Fibroblast of mammary gland (primary cell): ENCODE measurements at places on chromosomes 2 and 18.
A peak's percentile ranks its signal among the peaks of the same experiment; 100 is the strongest.

DNA sequence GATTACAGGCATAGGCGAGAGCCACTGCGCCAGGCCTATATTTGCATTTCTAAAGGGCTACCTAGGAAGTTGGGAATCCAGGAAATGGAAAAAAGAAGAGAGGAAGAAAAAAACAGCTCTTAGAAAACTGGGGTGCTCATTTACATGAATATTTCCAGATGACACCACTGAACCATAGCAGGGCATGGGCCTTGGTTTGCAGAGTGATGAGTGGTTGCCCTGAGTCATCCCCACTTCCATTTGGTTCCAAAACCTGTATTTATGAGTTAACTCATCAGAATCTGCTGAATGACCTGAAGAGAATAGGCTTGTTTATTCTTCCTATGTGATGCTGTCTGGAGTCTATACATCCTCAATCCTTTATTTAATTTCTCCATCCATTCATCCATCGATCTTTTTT lies 36.2 kb downstream of the EHD3 start:
- DNase-seq, result peak; percentile 81

DNA sequence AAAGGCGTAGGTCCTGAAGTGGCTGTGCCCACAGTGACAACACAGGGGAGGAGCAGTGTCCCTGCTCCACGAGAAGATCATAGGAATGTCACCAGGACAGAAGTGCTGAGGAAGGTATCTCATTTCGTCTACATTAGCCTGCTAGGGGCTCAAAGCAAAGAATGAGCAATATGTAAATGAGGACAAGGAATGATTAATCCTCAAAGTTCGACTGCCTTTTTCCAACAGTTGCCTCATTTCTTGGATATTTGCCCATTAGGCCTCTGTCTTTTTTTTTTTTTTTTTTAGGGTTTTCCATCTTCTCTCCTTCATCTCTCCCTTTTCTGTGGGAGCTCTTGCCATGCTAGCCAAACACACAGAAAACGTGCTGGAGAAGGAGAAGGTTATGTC lies 105.2 kb upstream of the ARHGAP28 start:
- DNase-seq, result peak; percentile 87

- no peak for DNase-seq
Observed at GRCh38 chr18:49127471-49128190, 176.9 kb upstream of the SMAD7 start.

DNA sequence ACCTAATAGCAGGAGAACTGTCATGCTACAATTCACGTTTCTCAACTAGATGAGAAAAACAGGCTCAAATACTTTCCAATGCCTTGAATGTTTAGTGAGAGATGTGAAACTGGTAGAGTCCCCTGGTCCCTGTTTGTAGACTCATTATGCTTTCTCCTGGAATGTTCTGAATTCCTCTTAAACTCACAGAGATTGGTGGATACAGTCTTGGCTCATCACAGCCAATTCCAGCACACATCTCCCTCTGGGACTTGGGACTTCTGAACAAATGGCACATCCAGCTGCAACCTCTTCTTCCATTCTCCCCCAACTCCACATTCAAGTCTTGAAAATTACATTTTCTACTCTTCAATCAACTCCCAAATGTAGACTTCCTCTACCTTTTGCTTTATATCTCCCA lies 58.4 kb upstream of the NT5C1B start:
- no peak for DNase-seq

GRCh38 chr2:55482186-55482884 lies 37.2 kb upstream of the CFAP36 start:
- DNase-seq, result peak; percentile 56

GRCh38 chr2:138649571-138649970 lies 130.6 kb downstream of the NXPH2 start:
- DNase-seq, result peak; percentile 10

GRCh38 chr18:63867368-63868125 lies 20.0 kb upstream of the SERPINB2 start:
- no peak for DNase-seq

DNA sequence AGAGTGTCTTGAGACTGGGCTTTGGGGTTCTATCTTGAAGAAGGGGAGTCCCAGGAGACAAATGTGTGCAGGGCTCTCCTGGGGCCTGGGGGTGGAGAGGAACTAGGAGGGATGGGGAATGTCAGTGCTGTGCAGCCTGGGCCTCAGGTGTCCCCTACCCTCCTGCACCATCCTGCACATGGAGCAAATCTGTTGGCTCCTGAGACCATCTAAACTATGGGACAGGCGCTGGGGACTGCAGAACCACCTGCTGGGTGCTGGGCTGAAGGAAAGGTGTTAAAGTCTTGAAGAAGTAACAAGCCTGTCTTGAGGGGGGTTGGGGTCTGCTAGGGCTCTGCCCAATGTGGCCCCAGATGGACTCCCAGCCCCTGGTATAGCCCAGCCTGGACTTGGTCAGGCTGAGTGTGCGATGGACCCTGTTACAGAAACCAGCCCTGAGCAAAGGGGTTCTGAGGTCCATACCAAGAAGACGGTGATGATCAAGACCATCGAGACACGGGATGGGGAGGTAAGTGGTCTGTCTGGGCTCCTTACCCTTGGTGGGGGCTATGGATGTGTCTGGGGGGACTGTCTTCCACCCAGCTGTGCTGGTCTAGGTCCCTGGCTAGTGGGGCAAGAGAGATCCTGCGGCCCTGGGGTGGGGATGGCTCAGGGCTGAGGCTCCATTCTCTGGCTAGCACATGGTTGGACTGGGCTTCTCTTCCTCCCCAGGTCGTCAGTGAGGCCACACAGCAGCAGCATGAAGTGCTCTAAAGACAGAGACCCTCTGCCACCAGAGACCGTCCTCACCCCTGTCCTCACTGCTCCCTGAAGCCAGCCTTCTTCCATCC lies 7.3 kb downstream of the DES start:
- no peak for DNase-seq

GRCh38 chr2:187168720-187169713 lies 279.0 kb downstream of the CALCRL start:
- no peak for DNase-seq

DNA sequence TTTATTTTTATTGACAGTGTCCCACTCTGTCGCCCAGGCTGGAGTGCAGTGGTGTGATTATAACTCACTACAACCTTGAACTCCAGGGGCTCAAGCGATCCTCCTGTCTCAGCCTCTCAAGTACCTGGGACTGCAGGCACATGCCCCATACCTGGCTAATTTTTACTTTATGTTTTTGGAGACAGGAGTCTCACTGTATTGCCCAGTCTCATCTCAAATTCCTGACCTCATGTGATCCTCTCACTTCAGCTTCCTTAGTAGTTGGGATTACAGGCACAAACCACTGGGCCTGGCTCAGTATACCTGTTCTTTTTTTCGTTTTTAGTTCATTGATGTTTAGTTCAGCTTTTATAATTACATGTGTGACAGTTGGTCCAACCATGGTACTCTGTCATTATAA lies 40.1 kb upstream of the SNORC start:
- no peak for DNase-seq

- peak; percentile 23 for DNase-seq
Observed at GRCh38 chr2:17538022-17538843, 2.3 kb upstream of the VSNL1 start.

- DNase-seq, result no peak
Observed at GRCh38 chr2:10941383-10941782, 29.6 kb downstream of the KCNF1 start.

DNA sequence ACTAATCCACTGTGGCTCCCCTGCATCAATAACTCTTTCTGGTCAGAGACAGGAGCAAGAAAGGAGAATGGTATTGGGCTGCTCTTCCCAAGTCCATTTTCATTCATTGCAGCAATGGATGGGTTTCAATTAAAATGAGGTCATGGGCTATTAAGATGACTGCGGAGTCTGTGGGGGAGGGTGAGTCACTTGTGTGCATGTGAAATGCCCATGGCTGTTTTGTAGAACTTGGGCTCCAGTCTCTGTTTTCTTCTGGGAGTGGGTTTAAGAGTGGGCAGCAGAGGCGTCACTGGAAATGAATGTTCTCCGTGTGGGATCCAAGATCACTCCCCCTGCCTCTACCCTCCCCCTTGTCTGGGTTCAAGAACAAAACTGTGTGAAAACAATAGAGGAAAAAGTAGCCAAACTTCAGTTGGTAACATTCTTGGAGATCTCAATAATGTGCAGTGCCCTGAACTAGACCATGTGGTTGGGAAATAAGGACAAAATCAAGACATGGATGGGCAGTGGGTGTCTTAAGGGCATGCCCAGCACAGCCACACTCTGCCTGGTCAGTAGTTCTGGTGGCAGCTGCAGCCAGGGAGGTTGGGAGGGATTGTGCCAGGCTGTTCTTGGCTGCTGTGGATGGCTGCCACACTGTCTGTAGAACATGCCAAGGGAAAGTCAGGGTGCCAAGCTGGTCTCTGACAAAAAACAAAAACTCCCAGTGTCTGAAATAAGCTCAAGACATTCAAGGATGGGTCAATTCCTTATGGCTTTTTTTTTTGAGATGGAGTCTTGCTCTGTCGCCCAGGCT lies 68.2 kb upstream of the CXCR4 start:
- DNase-seq, result peak; percentile 5

DNA sequence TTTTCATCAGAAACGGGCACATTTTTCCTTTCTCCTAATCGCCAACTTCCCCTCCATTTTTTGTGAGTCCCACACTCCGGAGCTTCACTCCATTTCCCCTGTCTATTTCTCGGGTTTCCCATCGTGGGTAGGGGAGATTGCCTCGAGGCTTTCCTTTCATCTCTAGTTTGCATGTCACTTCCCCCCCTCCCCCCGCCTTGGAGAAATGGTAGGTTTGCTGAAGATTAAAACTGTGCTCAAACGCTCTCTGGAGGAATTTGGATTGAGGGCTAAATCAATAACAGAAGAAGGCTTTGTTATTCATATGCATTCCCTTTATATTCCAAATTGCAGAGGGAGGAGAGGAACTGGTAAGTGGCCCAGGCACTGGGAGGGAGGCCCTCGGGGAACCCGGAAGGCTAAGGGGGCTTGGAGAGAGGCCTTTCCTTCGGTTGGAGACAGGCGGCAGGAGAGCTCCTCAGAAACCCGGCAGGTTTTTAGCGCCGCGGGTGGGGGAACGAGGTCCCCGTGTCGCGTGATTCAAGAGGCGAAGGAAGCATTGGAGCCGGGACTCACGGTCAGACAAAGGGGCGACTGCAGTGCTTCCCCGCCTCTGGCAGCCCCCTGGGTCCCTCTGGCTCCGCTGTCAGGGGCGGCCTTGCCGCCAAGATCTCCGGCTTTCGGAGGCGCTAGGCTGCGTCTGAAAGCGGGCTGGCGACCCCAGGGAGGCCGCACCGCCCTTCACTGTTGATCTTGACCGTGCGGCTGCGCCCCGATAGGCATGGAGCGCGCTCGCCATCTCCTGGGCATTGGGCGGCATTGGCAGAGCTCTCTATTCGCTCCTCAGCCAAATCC lies 2.4 kb upstream of the HOXD12 start:
- DNase-seq, result peak; percentile 59

GRCh38 chr18:59729781-59730180 lies 32.6 kb upstream of the CCBE1 start:
- DNase-seq, result no peak

GRCh38 chr2:44772669-44773378 lies 168.7 kb upstream of the SIX3 start:
- DNase-seq, result no peak

DNA sequence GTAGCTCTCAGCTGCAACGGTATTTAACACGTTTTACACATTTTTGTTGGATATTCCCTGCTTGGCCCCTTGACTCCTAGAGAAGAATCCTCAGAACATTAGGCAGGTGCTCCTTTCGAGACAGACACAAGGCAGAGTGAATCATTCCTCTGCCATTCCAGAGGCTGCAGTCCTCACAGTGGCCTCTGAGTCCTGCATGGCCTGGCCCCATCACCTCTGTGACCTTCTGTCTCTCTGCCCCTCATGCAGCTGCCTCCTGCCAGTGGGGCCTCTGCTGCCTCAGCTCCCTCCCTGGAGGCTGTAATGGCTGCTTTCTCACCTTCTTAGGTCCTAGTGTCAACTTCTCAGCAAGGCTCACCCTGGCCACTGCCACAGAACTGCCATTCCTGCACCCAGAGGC lies 101.3 kb downstream of the PTPRM start:
- no peak for DNase-seq

GRCh38 chr2:200575957-200576356 lies 9.9 kb upstream of the AOX1 start:
- peak; percentile 40 for DNase-seq

GRCh38 chr2:235619544-235619943 lies 125.7 kb downstream of the AGAP1 start:
- DNase-seq, result no peak

DNA sequence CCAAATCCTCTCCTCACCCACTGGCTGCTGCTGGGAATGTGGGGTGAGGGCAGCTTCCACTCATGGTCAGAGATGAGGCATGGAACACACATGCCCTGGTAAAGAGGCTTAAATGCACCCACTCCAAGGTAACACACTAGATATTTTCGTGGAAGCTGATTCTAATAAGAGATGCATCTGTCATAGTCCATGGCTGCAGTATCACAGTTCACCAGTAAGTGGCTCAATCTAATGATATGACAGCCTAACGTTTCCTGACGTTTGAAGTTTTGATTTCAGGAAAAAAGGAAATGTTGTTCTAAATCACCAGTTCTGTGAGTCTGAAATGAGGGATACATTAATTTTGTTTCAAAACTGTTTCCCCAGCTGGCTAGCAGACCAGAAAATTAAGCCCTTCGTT lies 38.2 kb downstream of the LCT start:
- DNase-seq, result peak; percentile 14

DNA sequence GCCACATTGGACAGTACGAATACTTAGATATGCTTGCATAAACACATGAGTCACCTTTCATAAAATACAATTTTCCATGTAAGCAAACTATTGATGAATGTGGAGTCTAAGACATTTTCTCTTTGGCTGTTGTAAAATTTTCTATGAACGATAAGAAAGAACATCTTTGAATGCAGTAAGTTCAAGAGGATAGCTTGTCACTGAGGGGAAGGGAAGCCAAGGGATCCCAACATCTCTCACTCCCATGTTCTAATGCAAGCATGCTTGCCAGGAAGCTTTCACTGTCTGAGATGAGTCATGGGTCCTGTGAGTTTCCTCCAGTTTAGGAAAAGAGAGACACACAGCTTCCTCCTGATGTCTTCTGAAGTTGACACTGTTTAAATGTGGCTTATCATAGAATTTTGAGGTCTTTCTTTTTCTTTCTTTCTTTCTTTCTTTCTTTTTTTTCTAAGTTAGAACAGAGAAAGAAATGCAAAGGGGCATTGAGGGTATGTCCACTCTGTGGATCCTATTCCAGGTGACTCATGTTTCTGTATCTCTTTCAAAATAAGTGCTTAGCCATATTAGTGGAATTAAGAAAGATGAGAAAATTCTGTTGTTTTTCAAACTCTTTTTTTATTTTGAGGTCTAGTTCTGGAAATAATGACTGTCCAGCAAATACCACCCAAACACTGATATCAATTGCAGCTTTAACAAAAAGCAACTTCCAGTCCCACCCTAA lies 146.6 kb downstream of the RDH14 start:
- peak; percentile 95 for DNase-seq

DNA sequence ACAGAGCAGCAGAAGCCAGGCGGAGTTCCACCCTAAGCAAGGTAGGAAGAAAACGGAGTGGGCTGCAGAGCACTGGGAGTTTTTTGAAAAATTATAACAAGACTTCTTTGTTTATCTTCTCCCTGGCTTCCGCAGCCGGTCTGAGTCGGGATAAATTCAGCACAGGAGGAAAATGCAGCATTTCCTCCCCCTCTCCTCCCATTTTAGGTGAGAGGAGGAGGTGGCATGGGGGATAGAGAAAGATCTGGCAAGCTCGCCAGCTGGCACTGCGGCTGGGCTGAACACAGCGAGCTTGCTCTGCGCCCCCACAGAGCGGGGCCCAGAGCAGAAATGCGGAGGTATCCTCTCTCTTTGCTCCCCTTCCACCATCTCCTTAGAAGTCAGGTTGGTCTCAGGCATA lies 17.7 kb upstream of the CHRNA1 start:
- DNase-seq, result no peak

GRCh38 chr2:179521944-179522343 lies 257.3 kb upstream of the SESTD1 start:
- DNase-seq, result no peak
